GM04504 (cell line): ENCODE measurements at places on chromosomes 6 and 20.
A peak's percentile ranks its signal among the peaks of the same experiment; 100 is the strongest.

DNA sequence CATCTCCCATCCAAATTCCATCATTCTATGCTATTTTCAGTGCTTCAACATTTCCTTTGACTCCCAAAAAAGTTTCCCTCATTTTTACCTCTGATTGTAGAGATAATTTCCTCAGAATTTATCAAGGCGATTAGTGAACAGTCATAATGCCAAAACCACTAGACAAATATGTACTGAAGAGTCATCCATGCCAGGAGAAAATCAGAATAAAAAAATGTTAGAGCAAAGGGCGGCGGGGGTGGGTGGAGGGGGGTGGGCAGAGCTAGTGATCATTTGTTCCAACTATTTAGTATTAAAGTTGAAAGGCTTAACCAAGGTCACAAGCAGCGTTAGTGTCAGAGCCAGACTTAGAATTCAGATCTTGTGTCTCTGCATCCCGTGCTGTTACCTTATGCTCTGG lies 5.3 kb upstream of the ADGRF5 start:
- DNase-seq: no peak

DNA sequence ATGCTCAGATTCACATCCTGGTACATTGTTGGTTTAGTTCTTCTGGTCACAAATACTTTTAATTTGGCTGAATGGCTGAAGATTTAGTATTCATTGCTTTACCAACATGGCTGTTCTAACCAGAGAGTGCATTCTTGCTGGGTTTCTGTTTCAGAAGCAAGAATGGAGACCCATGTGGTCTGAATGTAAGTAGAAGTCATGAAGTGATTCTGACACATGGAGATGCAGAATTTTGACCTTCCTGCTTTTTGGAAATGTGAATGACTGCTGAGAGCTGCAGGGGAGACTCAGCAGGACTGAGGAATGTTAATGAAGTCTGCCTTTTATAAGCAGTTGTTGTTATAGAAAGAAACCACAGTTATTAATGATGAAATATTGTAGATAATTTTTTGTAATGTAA lies 576.1 kb upstream of the MARCKS start:
- DNase-seq: no peak

DNA sequence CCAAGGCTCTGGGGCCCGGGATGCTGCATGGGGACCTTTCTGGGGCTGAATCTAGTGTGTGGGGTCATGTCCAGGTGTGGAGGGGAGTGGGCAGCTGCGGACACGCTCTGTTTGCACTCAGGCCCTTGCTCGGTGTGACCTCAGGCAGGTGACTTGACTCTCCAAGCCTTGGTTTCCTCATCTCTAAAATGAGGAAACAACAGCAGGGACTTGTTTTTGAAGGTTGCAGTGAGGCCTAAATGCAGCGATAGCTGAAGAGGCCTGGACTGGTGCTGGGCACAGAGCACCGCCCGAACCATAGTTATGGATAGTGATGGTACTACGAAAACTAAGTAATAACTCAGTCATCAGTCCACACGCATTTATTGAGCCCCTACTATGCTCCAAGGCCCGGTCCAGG lies 91.8 kb downstream of the NOL4L start:
- no peak for DNase-seq

DNA sequence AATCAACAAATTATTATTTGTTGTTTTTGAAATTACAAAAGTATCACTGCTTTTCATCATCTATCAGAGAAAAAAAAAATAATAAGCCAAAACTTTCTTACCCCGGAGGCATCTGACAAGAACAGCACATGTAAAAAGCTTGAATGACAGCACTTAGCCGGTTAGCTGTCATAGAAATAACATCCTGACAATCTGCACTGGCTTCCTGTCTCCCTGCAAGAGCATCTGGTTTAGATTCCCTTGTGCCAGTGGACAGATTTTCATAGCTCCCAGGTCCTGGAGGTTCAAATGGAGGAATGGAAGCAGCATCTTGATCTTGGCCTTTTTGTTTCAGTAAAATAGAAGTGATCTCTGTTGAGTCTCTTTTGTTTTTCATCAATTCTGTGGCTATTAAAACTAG lies 74.8 kb downstream of the HACE1 start:
- peak; percentile 9 for DNase-seq

DNA sequence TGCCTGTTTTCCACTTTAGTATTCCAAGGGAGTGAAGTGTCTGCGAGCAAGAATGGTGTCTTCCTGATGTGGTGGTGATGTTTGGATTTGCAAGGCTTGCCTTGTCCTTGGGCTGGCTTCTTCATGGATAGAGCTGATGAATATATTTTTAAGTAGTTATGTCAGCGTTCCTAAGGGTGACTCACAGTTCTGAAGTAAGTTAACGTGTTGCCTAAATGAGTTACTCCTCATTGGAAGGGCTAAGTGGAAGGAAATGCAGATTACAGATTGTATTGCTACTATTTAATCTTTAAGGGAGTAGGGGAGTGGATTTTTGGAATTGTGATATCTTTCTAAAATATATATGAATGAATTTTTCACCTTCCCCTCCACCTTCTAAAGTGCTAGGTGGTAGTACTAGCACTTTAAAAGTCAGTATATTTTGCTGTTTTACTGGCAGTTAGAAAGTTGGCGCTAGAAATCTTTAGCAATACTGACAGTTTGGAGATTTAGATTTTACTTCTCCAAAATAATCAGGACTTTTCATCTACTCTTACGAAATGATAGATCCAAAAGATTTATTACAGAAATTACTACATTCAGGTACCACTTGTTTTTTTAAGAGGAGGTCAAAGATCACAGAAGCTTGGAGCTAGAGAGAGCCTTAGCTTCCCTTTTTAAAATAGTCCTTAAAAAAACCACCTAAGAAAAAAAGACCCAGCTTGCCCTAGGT lies 197.4 kb downstream of the JARID2 start:
- peak; percentile 57 for DNase-seq

GRCh38 chr20:58500256-58500655 lies 14.9 kb downstream of the APCDD1L start:
- no peak for DNase-seq

DNA sequence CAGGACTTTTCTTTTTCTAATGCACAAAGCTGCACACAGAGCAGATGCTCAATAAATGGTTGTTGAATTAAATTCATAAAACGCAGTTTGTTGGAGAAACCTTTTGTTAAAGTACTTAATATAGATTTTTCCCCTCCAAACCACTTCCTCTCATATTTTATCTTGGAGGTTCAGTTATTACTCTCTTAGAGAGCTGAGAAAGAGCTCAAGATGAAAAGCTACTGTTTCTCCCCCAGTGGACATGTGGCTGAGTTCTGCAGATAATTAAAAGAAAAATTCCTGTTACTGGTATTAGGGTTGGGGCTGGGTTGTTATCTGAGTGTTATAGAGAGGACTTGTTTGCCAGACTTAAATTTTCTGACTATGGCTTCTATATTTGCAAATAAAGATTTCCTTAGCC lies 294.0 kb downstream of the TBC1D7 start:
- no peak for DNase-seq

- DNase-seq: no peak
These were observed 490 bp downstream of the MMUT start for GRCh38 chr6:49462599-49462926.

DNA sequence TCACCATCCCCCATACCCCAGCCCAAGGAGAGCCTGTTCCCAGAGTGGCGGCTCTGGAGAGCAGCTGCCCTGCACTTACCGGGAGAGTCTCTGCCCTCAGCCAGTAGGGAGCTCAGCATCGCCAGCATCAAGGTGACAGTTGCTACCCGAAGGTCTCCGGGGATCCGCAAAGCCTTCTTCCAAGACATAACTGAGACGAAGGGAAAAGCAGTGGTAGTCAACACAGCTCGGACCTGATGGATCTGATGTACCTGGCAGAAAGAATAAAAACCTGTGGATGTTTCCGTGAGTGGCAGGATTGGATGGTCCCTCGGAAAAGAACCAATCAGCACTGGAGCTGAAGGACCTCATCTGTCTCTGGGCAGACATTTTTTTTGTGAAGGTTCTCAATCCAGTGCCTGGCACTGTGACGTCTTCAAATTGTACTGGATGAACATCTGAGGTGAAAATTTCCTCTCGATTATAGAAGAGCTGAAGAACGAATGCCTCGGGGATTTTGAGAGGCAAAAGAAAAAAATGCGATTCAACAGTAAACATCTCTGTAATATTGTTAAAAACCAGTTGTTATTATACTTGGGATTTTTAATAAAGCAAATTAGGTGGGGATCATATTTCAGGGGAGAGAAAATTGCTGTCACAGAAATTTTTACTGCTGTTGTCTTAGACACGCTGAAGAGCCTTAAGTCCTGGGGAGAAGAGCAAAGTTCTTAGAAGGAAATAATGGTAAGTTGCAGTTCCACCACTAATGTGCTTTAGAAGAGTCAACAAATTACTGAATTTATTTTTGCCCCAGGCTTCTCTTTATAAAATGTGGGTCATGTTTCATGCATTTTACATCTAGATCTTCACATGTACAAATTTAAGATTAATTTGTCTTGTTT lies at the start of gene HLA-DQB1:
HLA-DQB1 (minus strand) TSS at position 238 of the 881 bp plus-strand sequence; CDS start at position 188, 50 bp downstream.
- peak; percentile 3 for DNase-seq

DNA sequence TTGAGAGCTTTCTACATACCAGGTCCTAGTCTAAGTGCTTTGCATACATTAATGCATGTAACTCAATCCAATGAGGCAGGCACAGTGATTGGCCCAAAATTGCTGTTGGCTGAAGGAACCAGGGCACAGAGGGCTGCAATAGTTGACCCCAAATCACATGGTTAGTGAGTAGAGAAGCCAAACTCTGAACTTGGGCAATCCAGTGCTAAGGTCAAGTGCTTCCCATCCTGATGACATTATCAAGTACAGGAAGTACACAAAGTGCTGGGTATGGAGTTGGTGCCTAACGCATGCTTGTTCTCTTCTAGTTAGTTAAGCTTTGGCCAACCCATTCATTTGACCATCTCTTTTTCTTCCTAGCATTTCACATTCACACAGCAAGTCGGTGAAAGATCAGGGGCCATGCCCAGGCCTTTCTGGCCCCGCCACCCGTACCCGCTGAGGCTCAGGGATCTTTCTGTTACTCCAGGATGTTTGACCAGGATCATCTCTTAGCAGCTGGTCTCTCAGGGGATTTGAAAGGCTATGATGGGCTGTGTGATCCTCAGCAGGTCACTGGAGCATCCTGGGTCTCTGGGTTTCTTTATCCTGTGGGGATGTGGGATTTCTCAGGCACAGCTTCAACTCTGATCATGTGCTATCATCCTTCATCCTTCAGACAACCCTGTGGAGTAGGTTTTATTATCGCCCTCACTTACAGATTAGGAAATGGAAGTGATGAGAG lies 7.0 kb downstream of the KCNB1 start:
- no peak for DNase-seq

DNA sequence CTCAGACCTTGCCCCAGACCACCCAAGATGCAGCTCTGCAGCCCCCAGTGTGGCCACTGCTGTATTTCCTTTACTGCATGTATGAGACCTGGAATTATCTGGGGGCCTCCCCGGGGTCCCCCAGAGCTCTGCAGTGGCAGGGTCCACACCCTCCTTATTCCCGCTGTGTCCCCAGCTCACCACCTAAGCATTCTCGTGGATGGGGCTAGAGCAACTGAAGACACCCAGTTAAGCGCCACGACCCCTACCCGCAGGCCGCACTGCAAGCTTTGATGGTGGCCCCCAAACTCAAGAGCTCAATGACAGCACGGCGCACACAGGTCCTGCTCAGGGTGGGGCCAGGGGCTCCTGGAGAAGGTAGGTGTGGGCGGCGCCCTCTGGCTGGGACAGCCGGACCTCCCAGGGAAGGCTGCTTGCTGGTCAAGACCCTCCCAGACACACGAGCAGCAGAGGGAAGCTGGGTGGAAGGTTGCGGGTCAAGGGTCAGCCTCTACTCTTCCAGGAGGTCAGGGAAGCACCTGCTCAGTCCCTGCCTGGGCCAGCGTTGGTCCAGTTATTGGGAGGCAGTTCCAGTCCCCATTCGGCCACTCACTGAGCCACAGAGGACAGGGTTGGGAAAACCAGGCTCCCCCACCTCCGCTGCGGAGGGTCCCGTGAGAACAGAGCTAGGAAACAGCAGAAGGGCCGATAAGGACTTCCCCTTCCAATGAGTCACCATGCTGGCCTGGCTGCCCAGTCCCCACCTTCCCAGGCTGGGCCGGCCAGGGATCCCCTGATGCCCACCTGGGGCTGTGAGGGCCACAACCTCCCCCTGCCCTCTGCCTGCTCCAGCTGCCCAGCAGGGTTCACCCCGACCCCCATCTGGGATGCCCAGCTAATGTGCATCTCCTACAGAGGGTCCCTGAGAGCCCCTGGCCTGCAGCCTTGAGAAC lies 2.9 kb downstream of the LAMA5 start:
- no peak for DNase-seq

GRCh38 chr6:47438481-47439347 lies 38.9 kb upstream of the CD2AP start:
- DNase-seq: no peak

- no peak for DNase-seq
These were observed 613.2 kb upstream of the NOX3 start for GRCh38 chr6:156068881-156069280.

DNA sequence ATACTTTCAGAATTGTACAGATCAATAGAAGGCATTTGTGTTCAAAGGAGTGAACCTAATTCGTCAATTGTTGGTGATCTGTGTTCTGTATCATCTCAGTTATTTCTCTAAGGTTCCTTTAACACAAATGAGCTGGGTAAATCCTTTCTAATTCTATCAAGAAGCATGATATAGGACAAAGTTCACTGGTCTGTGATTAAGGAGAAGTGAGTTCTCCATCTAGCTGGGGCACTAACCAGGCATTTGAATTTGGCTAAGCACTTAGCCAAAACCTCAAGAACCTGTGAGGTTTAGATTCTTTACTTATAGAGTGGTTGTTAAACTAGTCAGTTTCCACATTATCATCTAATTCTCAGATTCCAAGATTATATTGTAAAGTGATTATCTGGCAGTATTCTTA lies 50.3 kb downstream of the DOP1A start:
- DNase-seq: no peak

- no peak for DNase-seq
These were observed 170.2 kb downstream of the SLC24A3 start for GRCh38 chr20:19382386-19383340.
